ENCODE measurements at places on chromosomes 12 and 14.

DNA sequence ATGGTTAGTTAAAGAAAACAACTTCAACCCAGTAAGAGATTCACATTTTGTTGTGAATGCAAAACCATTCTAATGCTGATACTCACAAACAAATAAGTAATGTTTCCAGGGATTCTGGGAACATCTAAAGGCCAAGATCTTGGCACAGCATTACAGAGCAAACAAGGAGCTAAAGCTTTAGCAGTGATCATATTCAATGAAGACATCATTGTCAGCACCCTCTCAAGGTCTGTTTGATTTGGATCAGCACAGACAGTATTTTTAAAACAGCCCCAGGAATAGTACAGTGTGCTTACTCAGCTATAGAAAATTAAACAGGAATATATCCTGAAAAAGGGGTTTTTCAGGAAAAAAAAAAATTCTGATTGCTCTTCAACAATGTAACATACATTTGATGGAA, 71.4 kb downstream of the TMEM260 start:
- no peak for DNase-seq

DNA sequence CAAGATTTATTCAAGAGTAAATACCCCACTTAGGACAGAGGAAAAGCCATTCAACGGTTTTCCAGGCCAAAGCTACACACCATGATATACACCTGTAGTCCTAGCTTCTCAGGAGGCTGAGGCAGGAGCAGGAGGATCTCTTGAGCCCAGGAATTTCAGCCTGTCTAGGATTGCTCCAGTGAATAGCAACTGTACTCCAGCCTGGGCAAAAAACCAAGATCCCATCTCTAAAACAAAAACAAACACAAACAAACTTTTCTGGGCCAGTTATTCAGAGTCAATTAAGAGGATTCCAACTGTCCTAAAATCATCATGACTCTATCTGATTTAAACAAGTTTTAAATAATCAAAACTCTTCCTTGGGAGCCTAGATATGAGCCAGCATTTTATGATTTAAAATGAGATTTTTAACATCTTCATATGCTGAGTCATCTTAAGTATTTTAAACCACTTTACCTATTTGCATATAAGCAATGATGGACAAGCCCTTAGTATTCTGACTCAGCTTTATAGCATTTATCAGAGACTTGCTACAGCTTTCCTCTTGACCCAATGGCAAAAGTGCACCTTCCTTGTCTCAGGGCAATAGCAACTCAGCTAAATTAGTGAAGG, 77.1 kb downstream of the KCNMB4 start:
- DNase-seq, result no peak

DNA sequence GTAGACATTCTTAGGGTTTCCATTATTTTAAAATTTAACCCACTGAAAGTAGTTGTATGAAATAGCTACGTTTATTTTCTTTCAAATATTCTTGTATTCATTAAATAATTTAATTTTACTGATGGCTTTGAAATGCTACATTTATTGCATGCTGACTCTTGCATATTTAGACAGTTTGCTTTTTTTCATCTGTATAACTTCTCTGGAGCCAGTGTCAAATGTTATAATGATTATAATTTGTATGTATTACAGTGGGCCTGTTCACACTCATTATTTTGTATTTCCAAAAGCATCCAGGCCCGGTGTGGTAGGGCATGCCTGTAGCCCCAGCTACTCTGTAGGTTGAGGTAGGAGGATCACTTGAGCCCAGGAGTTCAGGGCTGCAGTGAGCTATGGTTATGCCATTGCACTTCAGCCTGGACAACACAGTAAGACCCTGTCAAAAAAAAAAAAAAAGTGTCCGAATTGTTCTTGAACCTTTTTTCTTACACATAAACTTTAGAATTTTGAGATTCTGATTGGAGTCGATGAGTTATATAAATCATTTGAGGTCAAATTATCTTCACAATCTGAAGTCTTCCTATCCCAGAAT, 905 bp downstream of the ZNF84 start:
- DNase-seq, result no peak

DNA sequence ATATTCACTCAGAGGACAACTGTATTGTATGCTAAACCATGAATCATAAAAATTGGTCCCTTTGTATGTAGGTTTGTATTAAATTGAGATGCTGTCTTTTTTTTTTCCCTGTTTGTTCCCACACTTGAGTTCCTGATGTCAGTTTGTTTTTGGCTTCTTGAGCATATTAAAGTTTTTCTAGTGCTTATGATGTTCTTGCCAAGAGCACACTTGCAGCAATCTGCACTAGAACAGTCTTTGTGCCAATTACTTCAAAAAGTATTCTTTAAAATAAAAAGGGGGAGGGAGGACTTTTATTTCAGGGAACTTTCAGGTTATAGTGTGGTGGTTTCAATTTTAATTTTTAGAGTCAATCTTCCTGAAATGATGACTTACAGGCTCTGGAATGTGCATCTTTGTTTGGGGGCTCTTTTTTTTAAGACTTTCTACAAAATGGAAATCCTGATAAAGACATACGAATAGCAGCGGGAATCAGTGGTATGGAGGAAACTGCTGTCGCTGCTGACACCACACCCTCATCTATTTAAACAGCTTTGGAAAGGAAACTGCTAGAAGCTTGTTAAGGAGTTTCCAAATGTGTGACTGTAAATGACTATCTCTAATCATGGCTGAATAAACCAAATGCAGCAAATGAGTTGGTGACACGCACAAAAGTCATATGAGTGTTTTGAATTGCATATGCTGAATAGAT, 188.6 kb downstream of the EGLN3 start:
- DNase-seq, result no peak

- DNase-seq, result no peak
These were observed 90.8 kb upstream of the DAAM1 start for GRCh38 chr14:59097681-59098080.

DNA sequence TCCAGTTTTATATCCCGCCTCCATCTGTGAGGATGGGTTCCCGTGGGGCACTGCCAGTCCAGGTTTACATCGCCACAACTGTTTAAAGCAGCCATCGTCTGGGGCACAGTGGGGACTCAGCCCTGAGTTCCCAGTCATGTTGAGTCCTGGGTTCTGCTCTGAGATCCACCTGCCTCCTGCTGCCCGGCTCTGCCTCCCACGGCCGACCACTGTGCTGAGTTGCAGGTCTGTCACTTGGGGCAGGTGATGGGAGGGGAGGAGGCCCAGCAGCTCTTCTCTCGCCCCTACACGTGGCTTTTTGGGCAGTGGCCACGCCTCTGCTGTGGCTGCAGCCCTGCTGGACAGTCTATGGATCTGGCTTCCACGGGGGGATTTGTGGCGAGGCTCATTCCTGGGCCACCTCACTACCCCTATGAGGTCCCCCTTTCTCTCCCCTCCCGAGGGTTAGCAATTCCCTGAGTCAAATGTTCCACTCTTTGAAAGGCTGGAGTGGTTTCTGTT, 143.0 kb downstream of the ADGRD1 start:
- no peak for DNase-seq

DNA sequence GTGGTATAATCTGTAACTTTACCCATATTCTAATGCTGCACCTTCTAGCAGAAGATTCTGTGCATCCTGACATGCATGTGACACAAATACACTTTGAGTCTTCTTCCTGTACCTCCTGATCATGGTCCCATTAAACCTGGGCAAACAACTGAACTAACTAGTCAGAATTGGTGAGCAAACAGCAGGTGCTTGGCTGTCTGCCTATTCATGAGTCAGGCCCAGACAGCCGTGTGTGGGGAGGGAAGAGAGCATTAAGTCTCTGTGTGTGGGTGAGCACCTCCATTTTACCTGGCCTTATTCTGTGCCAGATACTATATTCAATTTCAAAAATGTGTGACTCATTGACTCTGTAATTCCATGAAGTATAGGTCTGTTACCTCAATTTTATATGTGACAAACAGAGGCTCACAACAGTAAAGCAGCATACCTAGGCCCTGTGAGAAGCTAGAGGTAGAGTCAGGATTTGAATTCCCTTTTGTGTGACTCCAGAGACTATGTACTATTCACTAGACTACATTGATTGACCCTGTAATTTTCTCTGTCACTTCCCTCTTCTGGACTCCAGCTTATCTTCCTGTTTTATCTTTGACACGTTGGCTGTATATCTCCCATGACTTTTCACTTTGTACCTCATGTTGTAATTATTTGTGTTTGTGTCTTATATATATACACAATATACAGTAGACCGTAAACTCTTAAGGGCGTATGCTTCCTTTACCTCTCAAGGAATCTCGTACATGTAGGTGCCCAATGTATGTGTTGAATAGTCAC, 32.2 kb downstream of the SUSD6 start:
- peak; percentile 64 for DNase-seq

GRCh38 chr12:13278249-13278787, 81.8 kb downstream of the EMP1 start:
- peak; percentile 16 for DNase-seq

DNA sequence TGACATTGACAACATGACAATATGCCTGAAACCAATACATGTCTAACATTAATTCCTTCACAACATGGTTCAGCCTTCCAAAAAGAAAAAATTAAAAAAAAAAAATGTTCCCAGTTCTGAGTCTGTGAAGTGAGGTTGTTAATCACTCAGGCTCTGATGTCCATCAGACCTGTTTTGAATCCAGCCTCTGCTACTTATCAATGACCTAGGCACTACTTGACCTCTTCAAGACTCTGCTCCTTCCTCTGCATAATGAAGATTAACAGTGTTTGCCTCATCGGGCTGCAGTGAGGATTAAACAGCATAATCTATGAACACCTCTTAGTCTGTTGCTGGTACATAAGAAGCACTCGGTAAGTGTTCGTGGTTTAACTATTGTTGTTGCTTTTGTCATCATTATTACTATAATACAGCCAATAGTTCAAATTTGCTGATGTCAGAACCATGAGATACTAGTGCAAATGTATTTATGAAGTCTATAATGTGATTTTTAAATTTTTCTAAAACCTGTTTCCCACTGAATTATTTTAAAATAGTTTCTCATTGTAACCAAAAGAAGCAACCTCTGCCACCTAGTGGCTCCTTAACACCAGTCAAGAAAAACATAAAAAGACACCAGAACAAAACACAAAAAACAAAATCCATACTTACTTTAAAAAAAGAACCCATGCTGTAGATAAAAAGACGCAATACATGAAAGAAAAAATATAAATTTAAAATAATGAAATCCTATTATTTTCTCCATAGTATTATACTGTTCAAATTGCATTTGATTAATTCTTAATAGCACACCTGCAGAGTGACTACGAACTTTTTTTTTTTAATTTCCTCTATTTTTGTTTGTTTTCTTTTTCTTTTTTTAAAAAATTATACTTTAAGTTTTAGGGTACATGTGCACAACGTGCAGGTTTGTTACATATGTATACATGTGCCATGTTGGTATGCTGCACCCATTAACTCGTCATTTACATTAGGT, 20.3 kb upstream of the TMX1 start:
- peak; percentile 67 for DNase-seq

DNA sequence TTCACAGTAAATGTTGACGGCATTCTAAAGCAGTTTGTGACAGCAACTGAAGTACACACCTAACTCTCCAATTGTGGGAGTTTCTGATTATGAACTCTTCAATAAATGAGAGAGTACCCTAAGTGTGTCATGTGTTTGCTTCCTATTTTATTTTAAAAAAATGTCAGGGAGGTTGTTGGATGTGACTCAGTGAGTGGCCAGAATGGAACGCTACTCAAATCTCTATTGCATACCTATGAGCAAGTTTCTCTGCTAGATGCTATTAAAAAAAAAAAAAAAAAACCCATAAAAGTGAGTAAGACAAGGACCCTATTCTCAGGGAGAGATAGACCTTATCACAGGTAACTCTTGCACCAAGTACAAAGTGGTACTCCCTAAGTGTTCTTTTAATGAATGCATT, 256.6 kb downstream of the BTG1 start:
- no peak for DNase-seq

DNA sequence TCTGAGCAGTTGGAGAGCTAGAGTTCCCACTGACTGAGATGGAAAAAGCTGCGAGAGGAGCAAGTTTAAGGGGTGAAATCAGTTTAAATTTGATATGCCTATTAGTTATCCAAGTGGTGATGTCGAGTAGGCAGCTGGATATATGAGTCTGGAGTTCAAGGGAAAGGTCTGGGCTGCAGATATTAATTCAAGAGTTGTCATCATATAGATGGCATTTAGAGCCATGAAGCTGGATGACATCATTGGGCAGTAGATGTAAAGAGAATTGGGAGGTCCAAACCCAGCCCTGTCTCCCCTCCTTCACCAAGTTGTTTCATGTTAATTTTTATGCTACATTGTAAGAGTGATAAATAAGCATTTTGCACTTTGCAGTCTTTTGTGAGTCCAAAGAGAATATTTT, 898.1 kb downstream of the GALC start:
- no peak for DNase-seq

DNA sequence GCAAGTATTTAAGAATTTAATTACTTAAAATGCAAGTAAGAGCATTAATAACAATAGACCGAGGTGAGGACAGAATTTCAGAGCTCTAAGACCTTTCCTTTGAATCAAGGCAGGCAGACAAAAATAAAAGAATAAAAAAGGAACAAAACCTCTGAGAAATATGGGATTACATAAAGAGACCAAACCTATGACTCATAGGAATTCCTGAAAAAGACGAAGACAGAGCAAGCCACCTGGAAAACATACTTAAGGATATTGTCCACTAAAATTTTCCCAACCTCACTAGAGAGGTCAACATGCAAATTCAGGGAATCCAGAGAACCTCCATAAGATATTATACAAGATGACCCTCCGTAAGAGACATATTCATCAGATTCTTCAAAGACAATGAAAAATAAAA, 325.1 kb downstream of the AEBP2 start:
- no peak for DNase-seq

GRCh38 chr12:37548266-37548805, 768.2 kb upstream of the ALG10B start:
- no peak for DNase-seq

DNA sequence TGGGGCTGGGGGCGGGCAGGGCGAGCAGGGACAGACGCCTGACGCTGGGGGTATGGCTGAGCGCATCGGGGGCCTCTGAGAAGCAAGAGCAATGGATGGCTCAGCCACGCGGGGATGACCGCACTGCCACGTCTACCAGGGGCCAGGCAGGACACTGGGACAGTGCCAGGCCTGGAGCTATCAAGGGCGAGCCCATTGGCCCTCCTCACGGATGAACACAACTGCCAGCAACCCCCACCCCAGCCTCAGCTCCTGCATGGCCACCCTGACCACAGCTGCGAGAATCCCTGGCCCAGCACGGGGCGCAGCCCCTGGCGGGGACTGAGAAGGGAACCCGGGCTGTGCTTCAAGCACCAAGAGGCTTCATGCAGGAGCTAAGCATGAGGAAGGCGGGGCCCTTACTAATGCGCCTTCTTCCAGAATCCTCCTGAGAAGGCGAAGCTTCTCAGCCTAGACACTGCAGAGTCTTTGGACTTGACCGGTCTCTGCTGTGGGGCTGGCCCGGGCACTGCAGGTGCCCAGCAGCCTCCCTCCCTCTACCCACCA, 9.5 kb downstream of the ARL6IP4 start:
- no peak for DNase-seq

GRCh38 chr14:68788275-68788995, 4.4 kb downstream of the ZFP36L1 start:
- no peak for DNase-seq
